ENCODE measurements at places on chromosomes 13 and 19. TPM values are rescaled to one million over a fixed set of nuclear protein-coding genes. Genes with fewer than 3 reads are reported as not detected.

GRCh38 chr13:110644892-110645521 is 29.7 kb downstream of the NAXD start:
- peak; percentile 55 for DNase-seq

Gene PABPC3
- total RNA-seq, result under 0.01 TPM

Gene FCHO1
- 0.28 TPM for total RNA-seq

Gene IL11
- 14.3 TPM for total RNA-seq

Gene KRTDAP
- total RNA-seq, result not detected

DNA sequence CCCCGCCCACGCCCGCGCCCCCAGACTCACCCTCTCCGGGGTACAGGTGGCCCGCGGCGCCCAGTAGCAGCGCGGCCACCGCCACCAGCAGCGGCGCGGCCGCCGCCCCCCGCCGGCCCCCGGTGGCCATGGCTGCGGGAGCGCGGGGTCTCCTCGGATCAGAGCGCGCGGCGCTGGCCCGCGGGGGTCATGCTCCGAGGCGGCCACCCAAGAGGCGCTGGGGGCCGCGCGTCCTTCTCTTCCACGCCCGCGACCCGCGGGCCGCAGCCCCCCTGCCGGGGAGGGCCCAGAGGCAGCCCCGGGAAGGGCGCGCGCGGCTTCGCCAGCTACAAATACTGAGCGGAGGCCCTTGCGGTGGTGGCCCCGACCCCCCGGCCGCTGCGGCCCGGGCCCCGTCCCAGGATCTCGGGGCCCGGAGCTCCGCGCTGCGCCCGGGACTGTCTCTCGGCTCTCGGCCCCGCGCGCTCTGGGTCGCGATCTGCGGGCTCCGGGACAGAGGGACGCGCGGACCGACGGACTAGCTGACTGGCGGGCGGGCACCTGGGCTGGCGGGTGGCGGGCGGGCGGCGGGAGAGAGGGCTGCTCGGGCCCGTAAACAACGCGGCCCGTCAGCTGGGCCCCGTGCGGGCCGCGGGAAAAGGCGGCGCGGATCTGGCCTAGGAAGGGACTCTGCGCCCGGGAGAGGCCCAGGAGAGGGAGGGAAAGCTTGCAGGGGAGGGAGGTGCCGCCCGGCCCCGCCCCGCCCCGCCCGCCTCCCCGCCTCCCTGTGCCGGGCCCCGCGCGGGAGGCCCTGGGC is at the start of gene INSR:
TSS of gene INSR (minus strand) at position 653 of the 796 bp plus-strand sequence. CDS start at position 130, 523 bp downstream.
- peak; percentile 84 for DNase-seq

Data from IMR-90 (cell line).